ENCODE measurements at places on chromosomes 7 and 10. TPM values are rescaled to one million over a fixed set of nuclear protein-coding genes. Genes with fewer than 3 reads are reported as not detected.

Gene FXYD4
- total RNA-seq, result not detected

Gene C7orf57
- 0.21 TPM for total RNA-seq

Gene MSS51
- total RNA-seq, result 0.68 TPM

Gene FEZF1
- total RNA-seq, result under 0.01 TPM

Gene NSUN6
- 19.8 TPM for total RNA-seq

Gene RBM20
- under 0.01 TPM for total RNA-seq

Measured in nasal cavity respiratory epithelium epithelial cell of viscerocranial mucosa (primary cell).